ENCODE measurements at places on chromosomes 2 and 18.

GRCh38 chr2:160901613-160902012 is 258.6 kb upstream of the TANK start:
- no peak for DNase-seq

DNA sequence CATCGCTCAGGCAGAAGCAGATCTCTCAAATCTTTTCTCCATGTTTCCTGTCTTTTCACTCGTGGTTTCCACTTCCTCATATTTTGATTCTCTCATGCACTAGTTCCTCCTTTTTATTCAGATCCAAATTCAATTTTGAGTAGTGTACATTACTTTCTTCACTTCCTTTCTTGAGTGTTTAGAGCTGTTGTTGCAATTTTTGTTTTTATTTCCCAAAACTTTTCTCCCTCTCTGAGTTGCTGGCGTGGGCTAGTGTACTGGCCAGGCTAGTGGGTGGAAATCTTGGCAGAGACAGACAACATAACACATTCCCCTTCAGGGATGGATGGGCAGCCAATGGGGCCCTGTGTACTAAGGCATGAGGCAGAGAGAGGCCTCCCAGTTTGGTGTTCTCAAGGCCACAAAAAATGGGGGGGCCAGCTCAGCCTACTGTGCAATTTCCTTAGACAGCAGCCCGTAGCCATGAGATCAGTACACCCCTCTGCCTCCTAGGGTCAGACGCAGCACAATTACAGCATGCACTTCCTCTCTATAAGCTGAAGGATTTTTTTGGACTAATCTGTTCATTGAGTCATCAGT is 145.1 kb upstream of the PID1 start:
- no peak for DNase-seq

- no peak for DNase-seq
These were observed 182.7 kb downstream of the LRATD1 start for GRCh38 chr2:14815201-14815600.

DNA sequence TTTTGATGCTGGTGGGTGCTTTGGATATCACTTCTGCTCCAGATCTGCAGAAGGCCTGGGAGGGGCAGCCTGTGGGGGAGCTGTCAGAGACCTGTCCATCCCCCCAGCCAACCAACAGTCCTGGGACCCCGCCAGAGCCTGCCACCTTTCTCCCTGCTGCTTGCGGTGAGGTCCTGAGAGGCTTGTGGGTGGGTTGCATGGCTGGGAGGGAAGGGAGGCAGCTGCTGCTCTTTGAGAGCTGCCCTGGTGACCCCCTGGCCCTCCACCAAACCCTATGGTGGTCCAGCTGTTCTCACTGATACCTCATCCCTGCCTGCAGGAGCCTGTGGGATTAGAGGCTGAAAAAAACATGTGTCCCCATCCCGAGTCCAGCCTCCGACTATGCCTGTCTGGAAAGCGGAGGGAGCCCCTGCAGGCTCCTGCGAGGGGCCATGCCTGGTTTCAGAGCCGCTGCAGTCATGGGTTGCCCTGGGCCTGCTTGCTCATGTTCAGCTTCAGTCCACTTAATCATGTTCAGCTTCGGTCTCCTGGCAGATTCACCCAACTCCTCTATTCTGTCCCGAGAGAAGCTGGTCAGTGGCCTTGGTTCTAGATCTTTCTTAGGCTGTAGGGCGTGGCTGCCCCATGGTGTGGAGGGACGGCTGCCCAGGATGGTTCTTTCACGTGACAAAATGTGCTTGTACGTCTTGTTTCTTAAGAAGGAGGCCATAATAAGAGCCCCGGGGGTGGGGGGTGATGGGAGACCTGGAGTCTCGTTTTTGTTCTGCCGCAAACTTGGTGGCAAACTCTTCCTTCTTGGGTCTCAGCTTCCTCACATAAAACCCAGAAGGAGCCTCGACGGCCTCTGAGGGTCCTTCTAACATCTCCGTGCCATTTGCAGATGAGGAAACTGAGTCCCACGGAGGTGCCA is 98.5 kb downstream of the CTIF start:
- no peak for DNase-seq

DNA sequence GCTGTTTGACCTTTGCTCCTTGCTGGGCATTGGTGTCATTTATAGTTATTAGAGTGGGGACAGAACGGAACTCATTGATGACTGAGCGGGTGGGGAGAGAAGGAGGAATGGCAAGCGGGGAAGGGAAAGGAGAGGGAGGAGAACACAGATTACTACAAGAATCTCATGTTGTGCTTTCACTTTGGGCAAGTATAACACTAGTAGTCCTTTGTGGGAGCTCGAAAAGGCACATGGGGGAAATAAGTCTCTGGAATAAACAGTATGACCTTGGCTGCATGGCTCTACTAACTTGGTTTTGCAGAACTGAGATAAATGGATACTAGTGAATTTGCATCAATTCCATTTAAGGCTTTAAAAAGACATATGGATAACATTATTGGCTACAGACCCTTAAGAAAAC is 161.7 kb upstream of the NABP1 start:
- no peak for DNase-seq
